ENCODE measurements at places on chromosomes 7 and 10.
A peak's percentile ranks its signal among the peaks of the same experiment; 100 is the strongest.

DNA sequence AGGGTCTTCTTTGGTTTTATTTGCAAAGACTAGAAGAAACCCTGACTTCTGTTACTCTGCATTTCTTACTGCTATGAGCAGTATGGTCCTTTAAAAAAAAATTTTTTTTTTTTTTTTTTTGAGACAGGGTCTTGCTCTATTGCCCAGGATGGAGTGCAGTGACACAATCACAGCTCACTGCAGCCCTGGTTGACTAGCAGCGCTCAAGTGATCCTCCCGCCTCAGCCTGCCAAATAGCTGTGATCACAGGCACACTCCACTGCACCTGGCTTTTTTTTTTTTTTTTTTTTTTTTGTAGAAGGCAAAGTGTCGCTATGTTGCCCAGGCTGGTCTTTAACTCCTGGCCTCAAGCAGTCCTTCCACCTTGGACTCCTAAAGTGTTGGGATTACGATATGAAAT is 17.4 kb downstream of the CNNM2 start:
- DNase-seq = no peak

- DNase-seq = no peak
Measured at GRCh38 chr7:87199241-87199640, 20.3 kb downstream of the TMEM243 start.

- DNase-seq = no peak
Measured at GRCh38 chr10:93403152-93404047, 78.7 kb downstream of the MYOF start.

- DNase-seq = no peak
Measured at GRCh38 chr10:105879401-105879800, 1238.3 kb downstream of the SORCS3 start.

DNA sequence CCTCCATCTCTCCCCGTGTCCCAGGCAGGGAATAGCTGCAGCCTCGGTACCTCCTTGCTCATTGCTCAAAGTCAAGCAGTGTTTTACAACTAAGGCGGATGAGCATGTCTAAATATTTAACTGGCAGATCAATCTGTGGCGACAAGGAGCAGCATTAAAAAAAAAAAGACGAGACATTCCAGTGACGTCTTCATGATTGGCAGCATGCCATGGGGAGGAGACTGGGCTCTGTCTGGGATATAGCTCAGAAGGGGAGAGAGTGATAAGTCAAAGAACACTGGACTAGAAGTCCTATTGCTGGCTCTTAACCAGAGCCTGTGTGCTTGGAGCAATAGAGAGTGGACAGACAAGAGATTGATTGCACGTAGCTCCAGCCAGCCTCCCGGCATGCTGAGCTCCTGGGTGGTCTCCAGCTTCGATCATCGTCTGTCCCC is 287.5 kb upstream of the PODXL start:
- DNase-seq = peak; percentile 48

GRCh38 chr7:116509982-116510579 is 10.5 kb downstream of the CAV2 start:
- DNase-seq = no peak

GRCh38 chr7:94250124-94250523 is 144.6 kb upstream of the COL1A2 start:
- DNase-seq = no peak

- peak; percentile 31 for DNase-seq
Measured at GRCh38 chr7:96084881-96085553, 236.9 kb downstream of the SLC25A13 start.

GRCh38 chr10:24706479-24707118 is 17.1 kb downstream of the ARHGAP21 start:
- peak; percentile 89 for DNase-seq

GRCh38 chr7:17005271-17005670 is 123.5 kb upstream of the AGR3 start:
- no peak for DNase-seq

DNA sequence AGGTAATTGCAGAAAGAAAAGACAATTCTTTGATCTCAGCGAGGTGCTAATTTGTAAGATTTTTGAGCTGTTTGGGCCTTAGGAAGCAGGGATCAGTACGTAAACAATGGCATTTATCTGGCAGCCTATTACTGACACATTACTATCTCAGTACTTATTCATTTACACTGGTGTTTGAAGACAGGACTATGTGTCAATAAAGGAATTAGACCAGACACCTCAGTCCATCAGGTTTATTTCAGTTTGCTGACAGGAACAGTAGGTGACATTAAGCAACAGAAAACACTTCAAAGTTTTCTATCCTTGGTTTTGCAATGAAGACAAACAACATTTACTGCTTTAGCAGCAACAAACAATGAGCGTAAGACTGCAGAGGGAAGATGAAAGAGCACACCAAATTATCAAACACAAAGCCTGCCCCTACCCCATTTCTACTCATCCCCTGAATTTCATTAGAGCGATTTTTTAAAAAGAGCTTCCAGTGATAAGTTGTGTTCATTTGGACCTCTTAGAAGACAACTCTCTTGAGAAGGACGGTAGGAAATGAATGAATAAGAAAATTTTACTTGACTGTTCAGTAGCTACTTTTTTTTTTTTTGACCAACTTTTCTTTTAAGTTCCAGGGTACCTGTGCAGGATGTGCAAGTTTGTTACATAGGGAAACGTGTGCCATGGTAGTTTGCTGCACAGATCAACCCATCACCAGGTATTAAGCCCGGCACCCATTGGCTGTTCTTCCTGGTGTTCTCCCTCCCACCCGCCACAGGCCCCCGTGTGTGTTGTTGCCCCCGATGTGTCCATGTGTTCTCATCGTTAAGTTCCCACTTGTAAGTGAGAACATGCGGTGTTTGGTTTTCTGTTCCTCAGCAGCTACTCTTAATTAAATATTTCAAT is 138.8 kb downstream of the DKK1 start:
- DNase-seq = no peak

DNA sequence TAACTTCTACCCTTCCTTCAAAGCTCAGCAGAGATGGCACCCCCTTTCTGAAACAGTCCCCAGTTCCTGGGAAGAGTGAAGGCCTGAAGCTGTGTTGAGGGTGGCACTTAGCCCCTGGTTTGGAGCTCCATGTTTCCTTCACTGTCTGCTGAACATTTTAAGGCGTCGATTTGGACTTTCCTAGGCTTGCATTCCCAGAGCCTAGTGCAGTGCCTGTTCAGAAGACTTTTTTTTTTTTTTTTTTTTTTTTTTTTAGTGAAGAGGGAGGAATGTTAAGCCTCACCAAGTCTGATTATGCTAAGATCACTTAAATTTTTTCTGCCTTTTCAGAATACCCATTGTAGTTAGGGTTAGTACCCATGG is 97.0 kb downstream of the PFKFB3 start:
- no peak for DNase-seq

DNA sequence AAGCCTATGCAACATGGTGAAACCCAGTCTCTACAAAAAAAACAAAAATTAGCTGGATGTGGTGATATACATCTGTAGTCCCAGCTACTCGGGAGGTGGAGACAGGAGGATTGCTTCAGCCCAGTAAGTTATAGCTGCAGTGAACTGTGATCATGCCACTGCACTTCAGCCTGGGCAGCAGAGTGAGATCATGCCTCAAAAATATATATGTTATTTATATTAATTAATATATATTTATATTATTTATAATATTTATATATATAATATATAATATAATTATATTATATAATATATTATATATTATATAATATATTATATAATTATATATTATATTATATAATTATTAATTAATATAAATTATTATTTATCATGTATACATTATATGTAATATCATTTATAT is 1158.4 kb upstream of the AUTS2 start:
- DNase-seq = no peak

- DNase-seq = no peak
Measured at GRCh38 chr7:140623980-140624379, 16.6 kb downstream of the DENND2A start.

DNA sequence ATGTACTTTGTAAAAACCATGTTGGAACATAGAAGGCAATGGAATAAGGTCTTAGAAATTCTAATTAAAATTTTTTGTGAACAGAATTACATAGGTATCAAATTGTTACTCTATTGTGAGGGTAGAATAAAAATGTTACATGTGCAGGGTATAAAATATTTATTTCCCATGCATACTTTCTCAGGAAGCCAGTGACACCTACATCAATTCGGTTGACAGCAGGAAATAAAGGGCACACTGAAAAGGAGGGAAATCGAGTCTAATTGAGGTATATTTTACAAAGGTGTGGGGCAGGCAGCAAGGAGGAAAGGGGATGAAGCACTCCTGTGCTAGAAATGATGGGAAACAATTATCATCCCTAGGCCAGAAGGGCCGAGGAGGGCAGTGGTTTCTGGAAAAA is 244.9 kb downstream of the C7orf25 start:
- no peak for DNase-seq

GRCh38 chr7:130875265-130875741 is 141.3 kb upstream of the KLF14 start:
- DNase-seq = no peak

- no peak for DNase-seq
Measured at GRCh38 chr7:141664450-141664849, 37.5 kb downstream of the DENND11 start.

DNA sequence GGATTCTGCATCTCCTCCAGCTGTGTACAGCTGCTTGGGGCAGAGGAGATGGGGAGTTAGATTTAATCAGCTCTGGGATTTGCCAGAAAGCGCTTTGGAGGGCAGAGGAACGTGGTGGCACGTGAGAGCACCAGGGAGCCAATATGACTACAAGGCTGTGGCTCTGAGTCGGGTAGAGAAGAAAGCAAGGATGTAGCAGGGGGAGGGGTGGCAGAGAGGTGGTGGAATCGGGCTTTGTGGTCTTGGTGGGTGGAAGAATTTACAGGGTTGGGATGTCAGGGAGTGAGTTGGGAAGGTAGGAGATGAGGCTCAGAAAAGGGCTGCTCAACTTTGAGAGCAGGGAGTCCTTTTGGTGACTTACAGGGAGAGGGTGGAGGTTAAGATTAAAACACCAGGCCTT is 113.6 kb downstream of the CCNY start:
- DNase-seq = no peak

- DNase-seq = no peak
Measured at GRCh38 chr10:128505346-128505745, 379.1 kb upstream of the MKI67 start.

- DNase-seq = no peak
Measured at GRCh38 chr10:57968328-57969016, 299.2 kb downstream of the IPMK start.

GRCh38 chr10:33211106-33211878 is 123.2 kb downstream of the NRP1 start:
- DNase-seq = peak; percentile 86

GRCh38 chr7:27199849-27200760 is at the start of gene HOXA13:
Gene HOXA13 (minus strand): TSS chr7:27200091. CDS start chr7:27200077, 14 bp downstream.
- DNase-seq = peak; percentile 67

GRCh38 chr7:30303312-30304039 is 19.1 kb downstream of the ZNRF2 start:
- no peak for DNase-seq

- DNase-seq = no peak
Measured at GRCh38 chr10:116007256-116007891, 265.6 kb downstream of the GFRA1 start.

DNA sequence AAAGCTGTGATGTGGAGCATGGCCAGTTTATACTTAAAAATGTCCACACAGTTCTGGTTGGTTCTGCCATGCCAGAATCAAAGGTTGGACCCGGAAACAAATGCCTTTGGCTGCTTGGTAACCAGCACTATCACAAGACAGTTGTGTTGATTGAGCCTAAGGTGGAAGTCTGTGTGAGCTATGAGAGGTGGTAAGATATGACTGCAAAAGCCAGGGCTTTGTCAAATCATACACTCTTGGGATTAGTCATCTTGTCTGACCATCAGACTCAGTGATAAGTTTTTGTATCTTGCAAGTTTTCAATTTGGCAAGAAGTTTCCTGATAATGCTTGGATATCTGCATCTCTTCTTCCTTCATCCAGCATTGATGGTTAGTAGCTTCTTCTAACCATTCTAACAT is 35.5 kb downstream of the GPR141 start:
- no peak for DNase-seq

GRCh38 chr10:75033399-75034130 is 77.9 kb upstream of the SAMD8 start:
- DNase-seq = no peak
